ENCODE measurements at places on chromosomes 1 and 21. TPM values are rescaled to one million over a fixed set of nuclear protein-coding genes. Genes with fewer than 3 reads are reported as not detected.

PPIAL4G gene
- polyA plus RNA-seq, result 0.02 TPM

TNFRSF9 gene
- 2.0 TPM for polyA plus RNA-seq

DCDC2B gene
- 3.5 TPM for polyA plus RNA-seq

SPRR2B gene
- polyA plus RNA-seq, result not detected

AMPD1 gene
- not detected for polyA plus RNA-seq

TINAGL1 gene
- polyA plus RNA-seq, result 78.9 TPM

CFH gene
- 26.8 TPM for polyA plus RNA-seq

FAM177B gene
- polyA plus RNA-seq, result 0.27 TPM

Data from lung (tissue), 17 donors.